ENCODE measurements at places on chromosomes 13 and 19.
A peak's percentile ranks its signal among the peaks of the same experiment; 100 is the strongest.

GRCh38 chr19:46546194-46546896 lies 50.7 kb upstream of the PNMA8B start:
- DNase-seq: peak; percentile 35

DNA sequence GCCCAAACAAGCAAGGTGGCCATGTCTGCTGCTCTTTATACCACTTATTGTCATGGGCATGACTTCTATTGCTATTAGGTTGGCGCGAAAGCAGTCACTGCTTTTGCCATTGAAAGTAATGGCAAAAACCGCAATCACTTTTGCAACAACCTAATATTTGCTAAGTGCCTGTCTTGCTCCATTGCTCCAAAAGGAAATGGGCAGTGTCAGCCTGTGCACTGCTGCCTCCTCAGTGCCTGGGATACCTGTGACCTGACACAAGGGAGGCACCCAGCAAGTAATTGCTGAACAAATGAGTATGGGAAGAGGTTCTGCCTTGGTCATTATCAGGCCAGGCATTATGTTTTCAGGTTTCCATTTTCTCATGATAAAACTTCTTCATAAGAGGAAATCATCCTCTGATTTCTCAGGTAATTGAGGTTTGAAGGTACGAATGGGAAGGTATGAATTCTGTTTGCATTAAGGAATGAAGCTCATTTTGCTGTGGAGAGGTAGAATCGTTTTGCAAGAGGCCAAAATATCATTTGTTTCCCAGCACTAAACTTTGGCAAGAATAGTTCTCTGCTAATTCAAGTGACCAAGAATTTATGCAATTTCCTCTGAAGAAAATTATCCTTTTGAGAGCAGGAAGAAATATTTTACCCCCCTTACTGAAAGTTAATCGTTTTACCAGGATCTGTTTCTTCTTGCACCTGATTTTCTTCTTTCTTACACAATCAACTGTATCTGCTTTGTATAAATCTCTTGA lies 128.4 kb upstream of the SPRY2 start:
- peak; percentile 9 for DNase-seq

GRCh38 chr13:109974354-109974753 lies 188.0 kb upstream of the IRS2 start:
- DNase-seq: no peak

GRCh38 chr19:18379803-18380747 lies 5.9 kb upstream of the GDF15 start:
- no peak for DNase-seq

DNA sequence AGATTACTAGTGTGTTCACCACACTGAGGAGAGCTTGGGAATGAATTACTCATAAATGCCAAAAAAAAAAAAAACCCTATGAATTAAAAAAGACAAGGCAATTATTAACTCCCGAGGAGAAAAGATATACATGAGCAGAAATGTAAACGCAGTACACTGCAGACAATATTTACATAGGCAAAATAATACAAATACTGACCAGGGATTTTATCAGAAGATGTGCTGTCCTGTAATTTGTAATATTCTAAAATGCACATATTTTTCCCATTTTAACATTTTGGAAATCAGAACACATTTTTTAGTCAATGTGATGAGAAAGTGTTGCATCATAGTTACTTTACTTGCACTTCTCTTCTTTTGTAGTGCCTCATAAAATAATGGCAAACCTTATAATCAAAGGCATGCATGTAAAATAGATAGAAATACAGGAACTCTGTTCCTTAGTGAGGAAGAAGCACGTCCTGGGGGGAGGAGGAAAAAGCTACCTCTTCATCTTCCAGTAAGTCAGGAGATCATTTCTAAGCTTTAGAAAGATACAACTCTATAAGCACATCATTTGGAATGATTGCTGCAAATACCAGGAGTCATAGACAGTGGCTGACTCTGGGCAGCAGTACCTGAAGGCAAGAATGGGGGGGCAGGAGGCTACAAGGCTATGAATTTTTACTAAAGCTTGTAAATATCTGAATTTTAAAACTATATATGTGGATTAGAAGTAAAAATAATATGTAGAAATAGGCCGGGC lies 46.3 kb upstream of the KATNAL1 start:
- DNase-seq: no peak

GRCh38 chr19:54478677-54479266 lies 5.7 kb upstream of the CDC42EP5 start:
- peak; percentile 42 for DNase-seq

- DNase-seq: no peak
These were observed 415.4 kb downstream of the SLITRK5 start for GRCh38 chr13:88086577-88086976.

- peak; percentile 53 for DNase-seq
These were observed 187.6 kb upstream of the TSC22D1 start for GRCh38 chr13:44763615-44764301.

GRCh38 chr13:92303428-92303827 lies 905.0 kb downstream of the GPC5 start:
- DNase-seq: no peak

DNA sequence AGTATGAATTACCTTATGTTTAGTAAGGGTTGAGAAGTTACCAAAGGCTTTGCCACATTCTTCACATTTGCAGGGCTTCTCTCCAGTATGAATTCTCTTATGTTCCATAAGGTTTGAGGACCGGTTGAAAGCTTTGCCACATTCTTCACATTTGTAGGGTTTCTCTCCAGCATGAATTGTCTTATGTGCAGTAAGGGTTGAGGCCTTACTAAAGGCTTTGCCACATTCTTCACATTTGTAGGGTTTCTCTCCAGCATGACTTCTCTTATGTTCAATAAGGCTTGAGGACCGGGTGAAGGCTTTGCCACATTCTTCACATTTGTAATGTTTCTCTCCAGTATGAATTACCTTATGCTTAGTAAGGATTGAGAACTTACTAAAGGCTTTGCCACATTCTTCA lies 26.7 kb downstream of the ZNF728 start:
- no peak for DNase-seq

GRCh38 chr13:110989331-110989730 lies 74.5 kb upstream of the ANKRD10 start:
- DNase-seq: no peak

- no peak for DNase-seq
These were observed 61.6 kb upstream of the PCDH17 start for GRCh38 chr13:57569986-57570385.

DNA sequence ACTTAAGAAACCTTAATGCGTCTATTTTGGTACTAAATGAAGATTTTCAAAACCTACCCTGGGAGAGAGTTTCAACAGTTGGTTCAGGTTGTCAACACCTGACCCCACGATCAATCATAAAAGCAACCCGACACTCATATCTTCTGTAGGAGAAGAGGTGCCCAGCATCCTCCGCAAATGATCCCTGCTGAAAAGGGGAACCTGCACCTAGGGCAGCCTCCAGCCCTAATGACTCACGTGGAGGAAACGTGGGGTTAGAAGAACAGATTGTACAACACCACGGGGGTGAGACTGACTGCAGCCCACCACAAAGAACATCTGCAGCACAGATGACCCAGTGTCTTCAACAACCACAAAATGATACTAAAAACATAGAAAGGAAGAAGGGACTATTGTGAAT lies 116.3 kb downstream of the RAB20 start:
- no peak for DNase-seq

- no peak for DNase-seq
These were observed 77.1 kb downstream of the RAB20 start for GRCh38 chr13:110484290-110485048.

- no peak for DNase-seq
These were observed 170.0 kb downstream of the LMO7 start for GRCh38 chr13:75806117-75806516.

GRCh38 chr19:45419396-45419795 lies 4.3 kb downstream of the ERCC1 start:
- no peak for DNase-seq

DNA sequence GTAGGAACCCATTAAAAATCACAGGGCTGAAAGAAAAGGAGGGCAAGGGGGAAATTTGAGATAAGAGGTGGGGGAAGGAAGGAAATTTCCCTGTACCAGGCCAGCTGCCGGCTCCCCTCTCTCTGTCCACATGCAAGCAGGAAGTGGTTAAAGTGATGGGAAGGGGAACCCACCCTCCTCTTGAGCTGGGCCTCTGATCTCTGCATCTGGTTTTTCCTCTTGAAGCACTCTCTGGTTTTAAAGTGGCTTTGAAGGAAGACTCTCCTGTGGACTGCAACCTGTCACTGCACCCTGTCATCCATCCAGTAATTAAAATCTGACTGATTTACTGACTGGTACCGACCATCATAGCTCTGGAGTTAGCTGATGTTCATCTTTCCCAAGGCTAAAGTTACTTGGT lies 239.6 kb downstream of the TSHZ3 start:
- DNase-seq: no peak

GRCh38 chr19:2119921-2120785 lies 23.4 kb downstream of the IZUMO4 start:
- no peak for DNase-seq

GRCh38 chr13:44368599-44369368 lies 4.8 kb upstream of the SERP2 start:
- no peak for DNase-seq

- DNase-seq: peak; percentile 32
These were observed 11.6 kb downstream of the ZNF578 start for GRCh38 chr19:52464798-52465470.

DNA sequence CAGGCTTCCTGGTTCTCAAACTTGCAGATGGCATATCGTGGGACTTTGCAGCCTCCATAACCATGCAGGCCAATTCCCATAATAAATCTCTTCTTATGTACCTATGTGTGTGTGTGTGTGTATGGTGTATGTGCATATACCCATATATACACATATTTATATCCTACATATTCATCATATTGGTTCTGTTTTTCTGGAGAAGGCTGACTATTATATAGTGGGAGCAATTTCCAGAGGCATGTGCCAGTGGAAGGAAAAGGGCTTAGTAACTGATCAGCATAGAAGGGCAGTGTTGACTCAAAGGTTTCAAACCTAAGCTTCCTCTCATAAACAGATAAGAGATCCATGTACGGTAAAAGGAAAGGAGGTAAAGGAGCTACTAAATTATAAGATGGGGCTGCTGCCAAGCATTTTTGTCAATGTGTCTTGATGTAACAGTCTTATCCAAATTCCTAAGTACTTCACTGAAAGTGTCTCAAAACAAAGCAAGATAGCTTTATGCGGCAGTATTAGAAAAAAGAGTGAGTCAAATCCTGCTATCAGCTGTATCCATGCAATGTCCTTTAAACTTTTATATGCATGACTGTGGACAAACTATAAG lies 432.1 kb downstream of the TBC1D4 start:
- DNase-seq: no peak

DNA sequence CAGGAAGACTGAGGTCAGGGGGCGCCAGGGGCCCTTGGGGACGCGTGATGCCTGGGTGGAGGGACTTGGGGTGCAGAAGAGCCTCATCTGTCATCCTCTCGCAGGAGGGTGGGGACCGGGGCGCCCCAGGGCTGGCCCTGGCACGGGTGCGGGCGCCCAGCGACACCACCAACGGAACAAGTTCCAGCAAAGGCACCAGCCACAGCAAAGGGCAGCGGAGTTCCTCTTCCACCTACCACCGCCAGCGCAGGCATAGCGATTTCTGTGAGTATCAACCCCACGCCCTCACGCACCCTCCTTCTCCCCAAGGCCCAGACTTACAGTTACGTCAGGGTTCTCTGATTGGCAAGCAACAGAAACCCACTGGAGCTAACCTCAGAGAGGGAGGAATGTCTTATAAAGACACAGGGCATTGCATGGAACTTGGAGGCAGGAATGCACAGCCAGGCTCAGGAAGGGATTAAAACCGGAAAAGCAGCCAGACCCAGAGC lies 29.4 kb downstream of the MARK4 start:
- DNase-seq: no peak

DNA sequence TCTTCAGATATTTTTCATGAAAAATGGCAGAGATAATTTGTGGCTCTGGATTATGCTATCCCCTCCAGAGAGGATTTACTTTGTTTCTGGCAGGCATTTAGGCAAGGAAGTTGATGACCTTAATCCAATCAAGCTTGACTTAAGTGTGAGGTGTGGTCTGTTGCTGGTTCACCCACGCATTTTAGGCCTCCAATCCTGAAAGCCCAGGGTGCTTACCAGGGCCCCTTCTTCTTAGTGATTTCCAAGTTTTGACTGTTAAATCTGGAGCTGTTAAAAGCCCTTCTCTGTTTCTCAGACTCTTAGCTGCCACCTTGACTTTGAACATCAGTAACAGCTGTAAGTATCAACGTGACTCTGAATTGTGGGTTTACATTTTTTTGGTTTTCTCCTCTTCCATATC lies 161.8 kb downstream of the DNAJC15 start:
- no peak for DNase-seq

DNA sequence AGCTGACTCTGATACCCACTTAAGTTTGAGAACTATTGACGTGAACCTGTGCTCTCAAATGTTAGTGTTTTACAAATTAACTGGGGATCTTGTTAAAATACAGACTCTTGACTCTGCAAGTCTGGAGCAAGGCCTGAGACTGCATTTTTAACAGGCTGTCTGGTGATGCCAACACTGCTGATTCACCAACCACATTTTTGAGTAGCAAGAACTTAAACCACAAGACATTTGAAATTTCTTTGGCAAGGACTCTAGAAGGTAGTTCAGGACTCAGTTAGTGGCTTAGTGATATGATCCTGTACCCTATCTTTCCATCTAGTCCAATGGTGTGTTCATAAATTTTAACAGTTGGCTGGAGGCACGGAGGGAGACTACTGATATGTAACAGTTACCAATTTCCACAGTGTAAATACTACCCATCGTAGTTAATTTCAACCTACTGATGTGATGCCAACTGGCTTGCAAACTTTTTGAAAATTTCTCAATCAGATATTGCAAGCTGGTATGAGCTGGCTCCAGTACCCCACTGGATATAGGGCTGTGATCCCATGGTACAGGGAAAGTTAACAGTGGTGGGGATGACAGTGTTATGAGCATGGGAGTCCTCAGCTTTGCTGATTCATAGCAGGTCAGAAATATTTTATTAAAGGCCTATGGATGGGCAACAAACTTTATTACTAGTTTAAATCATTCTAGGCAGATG lies 255.1 kb downstream of the TBC1D4 start:
- no peak for DNase-seq

- DNase-seq: no peak
These were observed 1869.8 kb upstream of the PCDH20 start for GRCh38 chr13:63285426-63285825.

DNA sequence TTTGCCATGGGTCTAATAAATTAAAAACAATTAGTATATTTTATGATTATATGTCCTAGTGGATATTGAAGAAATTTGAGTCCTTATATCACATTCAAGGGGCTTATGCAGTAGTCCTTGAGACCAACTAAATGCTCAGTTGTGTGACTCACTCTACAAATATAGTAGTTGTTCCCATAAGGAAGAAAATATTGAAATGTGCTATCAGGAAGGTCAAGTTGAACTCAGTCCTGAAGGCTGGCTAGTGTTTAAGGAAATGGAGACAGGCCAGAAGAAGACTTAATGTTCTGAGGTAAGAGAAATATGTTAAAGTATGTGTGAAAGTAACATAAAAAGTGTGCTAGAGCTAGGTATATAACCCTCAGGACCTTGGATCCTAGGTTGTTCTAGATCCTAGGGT lies 766.1 kb upstream of the GPC6 start:
- no peak for DNase-seq

Data from COLO829 (cell line).